ENCODE measurements at places on chromosomes 7 and 10.

- DNase-seq = no peak
Measured at GRCh38 chr7:72217151-72217550, 195.0 kb downstream of the CALN1 start.

DNA sequence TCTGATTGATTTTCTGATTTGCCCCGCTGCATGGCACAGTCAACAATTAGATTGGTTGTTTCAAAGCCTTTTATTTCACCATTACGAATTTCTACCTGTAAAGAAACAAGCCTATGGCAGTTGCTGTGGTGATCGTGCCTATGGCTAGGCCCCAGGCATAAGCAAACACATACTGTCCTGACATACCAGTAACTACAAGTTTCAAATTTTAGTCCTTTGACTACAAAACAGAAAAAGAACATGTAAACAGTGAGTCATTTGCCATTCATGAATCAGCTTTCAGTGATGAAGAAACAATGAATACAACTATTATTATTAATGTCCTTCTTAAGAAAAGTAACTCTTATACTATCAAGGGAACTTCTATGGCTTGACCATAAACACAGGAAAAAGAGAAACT lies 168.0 kb upstream of the LRRN3 start:
- DNase-seq = no peak

DNA sequence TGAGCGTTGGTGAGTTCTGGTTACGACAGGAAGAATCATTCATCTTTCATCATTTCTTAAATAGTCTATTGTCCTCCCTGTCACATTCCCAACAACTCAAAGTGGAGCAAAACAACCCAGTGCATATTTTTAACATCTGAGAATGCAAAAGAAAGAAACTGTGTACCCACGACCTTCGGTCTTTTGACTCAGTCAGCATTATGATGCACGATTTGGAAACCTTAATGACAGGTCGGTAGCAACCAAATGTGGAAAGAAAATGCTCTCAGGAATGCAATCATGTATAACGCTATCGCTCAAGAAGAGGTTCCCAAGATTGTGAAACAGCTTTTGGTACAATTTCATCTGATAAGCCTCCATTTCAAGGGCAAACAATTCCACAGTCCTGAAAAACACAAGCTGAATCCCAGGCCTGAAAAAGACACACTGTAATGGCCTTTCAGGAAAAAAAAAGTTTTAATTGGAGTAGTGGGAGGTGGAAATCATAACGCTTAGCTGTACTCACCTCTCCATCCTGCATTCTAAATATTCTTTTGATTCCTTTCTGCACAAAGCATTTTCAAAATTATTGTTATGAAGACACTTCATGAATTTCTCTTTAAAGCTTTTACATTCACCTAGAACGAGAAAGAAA lies 2.6 kb downstream of the COX19 start:
- DNase-seq = no peak

DNA sequence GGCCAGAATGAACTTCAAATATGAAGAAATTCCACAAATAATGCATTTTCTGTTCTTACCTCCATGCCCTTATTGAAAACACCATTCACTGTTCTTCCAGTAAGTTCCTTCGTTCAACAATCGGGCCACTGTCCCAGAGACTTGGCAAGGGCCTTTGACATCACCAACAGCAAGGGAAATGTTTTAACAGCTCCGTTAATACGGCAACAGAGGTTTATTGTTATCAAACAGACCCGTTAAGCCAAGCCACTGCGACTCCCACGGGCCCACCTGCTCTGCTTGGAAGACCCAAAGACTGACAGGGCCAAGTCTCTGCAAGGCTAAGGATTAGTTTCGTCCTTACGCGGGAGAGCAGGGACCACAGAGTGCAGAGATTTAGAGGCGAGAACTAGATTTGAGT lies 43.4 kb upstream of the LYZL1 start:
- no peak for DNase-seq

DNA sequence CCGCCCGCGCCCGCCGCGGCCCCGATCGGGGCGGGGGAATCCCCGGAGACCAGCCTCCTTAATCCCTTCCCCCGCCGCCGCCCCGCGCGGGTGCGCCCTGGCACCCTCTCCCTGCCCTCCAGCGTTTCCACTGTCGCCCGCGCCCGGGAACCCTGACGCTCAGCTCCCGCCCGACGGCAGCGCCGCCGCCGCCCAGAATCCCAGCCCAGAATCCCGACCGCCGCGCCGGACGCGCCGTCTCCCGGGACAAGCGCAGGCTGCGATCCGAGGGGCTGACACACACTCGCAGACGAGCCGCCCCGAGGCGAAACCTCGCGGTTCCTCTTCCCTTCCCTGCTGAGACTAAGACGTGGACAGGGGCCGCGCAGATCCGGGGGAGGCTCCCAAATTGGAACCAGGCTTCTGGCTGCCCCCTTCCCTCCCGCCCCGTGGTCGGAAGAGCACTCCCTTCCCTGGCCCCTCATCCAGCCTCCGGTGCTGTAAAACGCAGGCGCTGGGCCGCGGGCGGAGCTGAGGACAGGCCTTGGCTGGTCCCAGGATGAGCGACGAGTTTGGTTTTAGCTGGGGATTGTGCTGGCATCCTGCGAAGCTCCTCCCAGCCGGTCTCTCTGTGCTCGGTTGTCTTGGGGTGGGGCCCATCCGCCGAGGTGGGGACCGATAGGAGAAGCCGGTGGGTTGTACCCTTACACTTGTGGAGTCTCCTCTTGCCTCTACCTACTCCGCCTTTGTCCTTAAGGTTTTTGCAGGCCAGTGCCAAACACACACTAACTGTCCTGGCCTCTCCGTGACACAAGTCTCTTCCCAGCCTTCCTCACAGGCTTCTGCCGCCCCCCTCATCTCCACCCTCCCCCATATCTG lies 1.1 kb downstream of the MARVELD1 start:
- peak; percentile 42 for DNase-seq

DNA sequence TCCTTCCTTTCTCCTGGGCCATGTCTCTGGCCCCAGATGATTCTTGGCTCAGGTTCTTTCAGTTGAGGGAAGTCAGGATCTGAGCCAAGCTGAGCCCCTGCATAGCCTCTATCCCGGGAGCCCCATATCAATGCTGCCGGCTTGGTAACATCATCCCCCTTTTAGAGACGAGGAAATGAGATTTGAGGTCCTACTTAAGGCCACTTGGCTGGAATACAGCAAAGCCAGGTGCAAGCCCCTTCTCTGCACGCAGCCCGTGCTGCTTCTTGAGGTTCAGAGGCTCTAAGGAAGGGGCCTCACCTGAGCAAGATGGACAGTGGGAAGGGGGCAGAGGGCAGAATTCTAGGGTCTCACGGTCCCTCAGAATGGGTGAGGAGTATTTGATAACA lies 2.4 kb upstream of the IRF5 start:
- DNase-seq = no peak

GRCh38 chr10:127154831-127155620 lies 41.4 kb downstream of the INSYN2A start:
- DNase-seq = no peak

DNA sequence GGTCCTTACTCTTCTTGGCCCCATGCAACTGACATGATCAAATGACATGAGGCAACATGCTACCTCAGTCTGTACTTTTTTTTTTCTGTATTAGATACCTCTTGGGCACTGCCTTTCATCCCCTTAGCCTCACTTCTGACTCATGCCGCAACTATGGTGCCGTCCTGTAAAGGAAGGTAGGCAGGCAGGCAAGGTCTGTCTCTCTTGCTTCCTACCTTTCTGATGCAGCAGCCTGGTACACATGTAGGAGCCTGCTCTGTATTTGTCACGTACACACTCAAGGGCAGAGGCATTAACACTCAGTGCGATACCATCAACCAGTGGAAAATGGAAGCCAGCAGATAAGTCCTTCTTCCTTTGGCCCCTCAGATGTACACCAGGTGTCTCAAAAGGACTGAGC lies 146.7 kb downstream of the ATE1 start:
- DNase-seq = no peak

- no peak for DNase-seq
Measured at GRCh38 chr7:129084801-129085551, 30.1 kb upstream of the TNPO3 start.

DNA sequence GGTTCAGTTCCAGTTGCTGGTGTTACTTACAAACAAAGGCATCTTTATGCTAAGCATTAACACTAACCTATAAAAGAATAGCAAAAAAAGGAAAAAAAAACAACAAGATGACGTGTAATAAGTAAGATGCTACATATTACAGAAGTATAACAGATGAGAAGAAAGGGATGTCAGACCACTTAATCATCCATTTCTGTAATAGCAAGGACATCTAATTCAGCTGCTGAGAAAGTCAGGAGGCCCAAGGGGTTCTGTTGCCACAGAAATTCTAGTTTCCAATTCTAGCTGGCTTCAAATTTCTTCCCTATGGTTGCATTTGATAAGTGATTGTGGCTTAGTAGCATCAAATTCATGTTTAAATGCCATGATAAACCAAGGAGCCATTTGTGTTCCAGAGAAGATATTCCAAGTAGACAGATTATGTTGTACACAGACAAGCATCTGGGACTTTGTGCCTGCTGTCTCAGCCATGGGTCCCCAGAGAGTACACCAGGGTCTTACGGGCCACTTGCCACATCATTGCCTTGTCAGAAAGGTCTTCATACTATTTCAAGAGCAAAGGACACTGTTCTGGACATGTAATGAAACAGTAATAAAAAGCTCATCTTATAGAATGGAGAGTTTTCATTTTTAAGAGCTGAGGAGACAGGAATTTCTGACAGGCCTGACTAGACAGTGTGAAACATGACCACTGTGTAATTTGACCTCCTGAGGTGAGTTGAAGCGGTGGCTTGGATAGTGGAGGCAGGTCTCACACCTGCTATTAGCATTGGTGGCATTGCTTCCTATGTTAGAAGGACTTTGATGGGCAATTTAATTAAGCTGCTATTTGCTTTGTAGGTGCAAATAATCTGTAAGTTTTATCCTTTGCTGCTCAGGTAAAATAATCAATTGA lies 4.2 kb upstream of the ASB4 start:
- no peak for DNase-seq

DNA sequence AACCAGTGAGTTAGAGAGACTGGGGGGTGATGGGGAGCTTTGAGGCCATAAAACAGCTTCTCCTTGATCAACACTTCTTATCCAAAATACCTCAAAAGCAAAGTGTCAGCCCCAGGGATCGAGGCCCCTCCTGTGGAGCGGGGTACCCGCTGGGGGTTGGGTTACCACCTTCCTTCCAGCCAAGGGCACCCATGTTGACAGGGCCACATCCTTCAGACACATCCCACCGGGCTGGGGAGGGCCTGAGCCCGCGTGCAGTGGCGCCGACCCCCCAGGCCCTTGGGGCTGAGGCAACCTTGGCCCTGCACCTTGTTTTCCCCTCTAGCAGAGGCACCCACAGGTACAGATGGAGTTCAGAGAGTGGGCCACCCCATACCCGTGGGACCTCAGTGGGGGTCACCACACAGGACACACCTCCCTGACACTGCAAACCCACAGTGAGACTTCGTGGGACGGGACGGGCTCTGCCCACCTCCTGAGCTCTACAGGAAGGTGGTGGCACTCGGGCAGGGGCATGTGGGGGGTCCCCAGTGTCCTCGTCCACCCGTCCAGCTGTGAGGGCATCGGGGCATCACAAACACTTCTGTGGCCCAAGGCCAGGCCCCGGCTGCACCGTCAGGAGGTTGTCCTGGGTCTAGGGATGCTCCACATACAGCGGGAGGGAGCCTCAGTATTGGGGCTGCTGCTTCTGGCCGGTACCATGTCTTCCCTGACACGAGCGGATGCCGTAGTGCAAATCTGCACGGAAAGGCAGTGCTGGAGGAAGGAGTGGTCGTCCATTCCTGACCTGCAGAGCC lies 10.7 kb downstream of the DPYSL4 start:
- DNase-seq = no peak

GRCh38 chr10:83302623-83303022 lies 836.7 kb upstream of the GHITM start:
- DNase-seq = no peak

DNA sequence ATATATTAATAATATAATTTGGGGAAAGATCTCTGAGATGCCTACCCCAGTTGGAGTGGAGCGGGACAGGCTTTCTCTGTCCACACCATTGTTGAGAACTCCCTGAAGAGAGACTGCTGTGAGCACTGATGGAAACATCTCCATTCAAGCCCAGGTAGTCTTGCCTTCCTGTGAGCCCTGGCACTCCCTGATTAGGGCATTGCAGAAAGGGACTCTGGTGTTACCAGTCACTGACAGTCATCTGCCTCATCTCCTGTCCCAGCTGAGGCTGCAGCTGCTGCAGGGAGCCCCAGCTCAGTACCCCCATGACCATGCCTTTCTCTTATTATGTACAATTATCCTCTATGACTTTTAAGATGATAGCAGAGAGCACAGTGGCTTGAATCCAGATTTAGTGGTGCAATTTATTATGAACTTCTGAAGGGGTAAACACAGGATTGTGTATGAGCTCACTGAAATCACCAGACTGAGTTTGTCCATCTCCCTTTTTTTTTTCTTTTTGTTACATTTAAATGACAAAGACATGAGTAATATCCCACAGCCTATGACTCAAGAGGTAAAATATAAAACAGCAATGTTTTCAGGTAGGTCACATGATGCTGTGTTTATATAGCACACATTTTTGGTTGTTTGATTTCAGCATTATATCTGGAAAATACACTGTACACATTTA lies 236.9 kb downstream of the SLC25A13 start:
- no peak for DNase-seq

Data from fibroblast of skin of left biceps (primary cell).